ENCODE measurements at places on chromosomes 3 and 15.

DNA sequence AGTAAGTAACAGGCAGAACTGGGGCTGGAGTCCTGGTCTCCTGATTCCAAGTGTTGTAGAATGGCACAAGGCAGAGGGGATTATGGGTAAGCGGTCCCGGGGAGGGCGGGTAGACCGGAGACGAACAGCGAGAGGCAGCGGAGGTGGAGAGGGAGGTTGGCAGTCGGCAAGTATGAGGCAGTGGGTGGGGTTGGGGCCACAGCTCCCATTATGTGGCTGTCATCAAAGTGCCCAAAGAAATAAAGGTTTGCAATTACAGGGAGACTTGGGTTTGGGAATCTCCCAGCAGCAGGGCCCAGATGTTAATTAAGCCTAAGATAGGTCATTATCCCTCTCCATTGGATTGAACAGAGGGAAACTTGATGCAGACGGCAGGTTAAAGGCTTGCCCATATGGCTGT lies 16.9 kb downstream of the FAM43A start:
- DNase-seq = no peak

DNA sequence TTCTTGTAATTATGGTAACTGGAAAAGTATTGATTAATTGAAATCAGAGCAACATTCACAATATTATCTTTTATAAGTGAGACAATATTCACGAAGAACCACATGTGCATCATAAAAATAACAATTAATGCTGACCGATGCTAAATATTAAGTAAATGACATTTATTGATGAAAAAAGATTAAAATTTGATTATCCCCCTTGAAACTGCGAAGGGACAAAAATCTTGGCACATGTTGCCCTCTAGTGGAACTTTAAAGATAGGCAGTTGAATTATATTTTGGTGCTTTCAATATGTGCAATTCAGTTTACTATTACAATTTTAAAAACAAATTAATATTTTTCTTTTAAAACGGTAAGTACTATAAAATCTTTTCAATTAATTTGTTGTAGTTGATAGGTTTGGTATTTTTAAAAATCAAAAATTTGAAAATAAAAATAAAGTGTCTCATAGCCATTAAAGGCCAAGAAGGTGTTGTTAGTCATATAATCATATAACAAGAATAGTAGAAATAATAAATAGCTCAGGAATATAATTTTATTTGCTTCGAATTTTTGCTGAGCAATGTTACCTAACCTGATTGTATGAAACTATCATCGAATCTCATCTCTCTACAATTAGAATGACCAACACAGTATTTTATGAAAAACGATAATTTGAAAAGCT lies 270.2 kb downstream of the ROBO1 start:
- DNase-seq = no peak

- DNase-seq = no peak
These were observed 77.5 kb upstream of the LMOD3 start for GRCh38 chr3:69199942-69200341.

DNA sequence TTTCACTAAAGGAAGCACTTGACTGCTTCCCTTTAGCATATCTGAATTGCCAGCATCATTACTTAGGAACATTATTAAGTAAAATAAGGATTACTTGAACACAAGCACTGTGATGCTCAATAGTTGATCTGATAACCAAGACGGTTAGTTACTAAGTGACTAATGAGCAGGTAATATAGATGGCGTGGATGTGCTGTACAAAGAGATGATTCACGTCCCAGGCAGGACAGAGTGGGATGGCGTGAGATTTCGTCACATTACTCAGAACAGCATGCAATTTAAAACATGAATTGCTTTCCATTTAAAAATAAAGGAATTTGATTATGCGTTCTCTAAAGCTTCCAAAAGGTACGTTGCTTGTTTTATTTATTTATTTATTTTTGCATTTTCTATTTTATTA lies 240.0 kb upstream of the ARHGEF26 start:
- no peak for DNase-seq

DNA sequence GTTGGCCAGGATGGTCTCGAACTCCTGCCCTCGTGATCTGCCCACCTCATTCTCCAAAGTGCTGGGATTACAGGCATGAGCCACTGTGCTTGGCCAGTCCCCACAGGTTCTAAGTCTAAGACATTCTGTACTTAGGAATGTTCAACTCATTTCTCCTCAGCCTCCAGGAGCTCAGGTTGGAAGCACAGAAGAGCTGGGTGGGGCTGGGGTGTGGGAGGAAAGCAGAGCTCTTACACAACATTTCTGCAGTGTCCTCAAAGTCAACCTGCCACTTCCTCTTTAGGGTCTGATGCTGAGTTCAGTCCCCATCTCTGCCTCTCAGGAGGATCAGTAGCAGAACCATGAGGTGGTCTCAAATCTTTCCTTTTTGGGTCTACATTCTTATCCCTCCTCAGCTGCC lies 75.5 kb downstream of the MRPL46 start:
- no peak for DNase-seq

- DNase-seq = no peak
These were observed 96.8 kb upstream of the ROBO2 start for GRCh38 chr3:76943058-76943457.

- DNase-seq = no peak
These were observed 8.0 kb upstream of the TMEM212 start for GRCh38 chr3:171835116-171835515.

DNA sequence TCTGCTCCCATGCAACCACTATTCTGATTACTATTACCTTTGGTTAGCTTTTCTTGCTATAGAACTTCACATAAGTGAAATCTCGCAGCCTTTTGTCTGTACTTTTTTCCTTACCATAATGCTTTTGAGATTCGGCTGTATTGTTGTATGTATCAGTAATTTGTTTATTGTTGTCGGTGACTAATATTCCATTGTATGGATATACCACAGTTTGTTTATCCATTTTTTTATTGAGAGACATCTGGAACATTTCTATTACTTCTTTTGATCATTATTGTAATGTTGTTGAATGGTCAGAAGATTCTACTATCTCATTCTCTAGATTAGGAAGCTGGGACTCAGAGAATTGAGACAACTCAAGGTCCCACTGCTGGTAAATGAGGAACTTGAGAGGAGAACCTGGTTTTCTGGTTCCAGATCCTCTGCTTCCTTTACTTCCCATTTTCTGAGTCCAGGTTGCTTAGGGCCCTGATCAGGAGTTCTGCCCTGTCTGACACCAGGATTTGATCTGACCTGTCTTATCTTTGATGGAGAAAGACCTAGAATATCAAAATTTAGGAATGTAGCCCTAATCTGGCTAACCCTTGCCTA lies 18.2 kb upstream of the SPTSSB start:
- DNase-seq = no peak

DNA sequence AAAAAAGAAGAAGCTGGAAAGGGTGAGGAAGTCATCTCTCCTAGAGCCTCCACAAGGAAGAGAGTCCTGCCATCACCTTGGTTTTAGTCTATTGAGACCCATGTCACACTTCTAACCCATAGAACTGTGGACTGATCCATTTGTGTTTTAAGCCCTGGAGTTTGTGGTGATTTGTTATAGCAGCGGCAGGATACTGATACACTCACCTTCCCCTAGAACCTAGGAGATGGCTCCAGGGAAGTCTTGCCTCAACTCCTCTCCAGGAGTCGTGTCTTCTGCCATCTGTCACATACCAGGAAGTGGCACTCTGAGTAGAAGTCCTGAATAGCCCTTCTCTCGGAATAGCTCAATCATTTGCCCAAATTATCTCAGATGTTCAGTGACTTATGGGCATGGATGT lies 14.6 kb upstream of the APBA2 start:
- DNase-seq = no peak

DNA sequence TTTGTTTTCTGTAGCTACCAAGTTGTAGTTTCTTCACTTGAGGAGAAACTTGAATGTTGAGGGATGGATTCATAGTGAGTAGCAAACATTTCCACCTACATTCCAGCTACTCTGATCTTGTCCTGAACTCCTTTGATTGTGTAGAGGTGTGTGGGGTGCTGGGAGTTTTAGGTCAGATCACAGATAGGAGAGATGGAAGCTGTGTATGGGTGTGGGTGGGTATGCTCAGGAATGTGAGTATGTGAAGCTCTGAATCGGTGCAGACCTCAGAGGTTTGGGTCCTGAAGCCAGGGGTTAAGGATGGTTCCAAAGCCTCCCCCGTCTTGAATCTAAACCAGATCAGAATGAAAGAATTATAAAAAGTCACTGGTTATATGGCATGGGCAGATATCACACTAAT lies 52.6 kb upstream of the VILL start:
- no peak for DNase-seq

- DNase-seq = no peak
These were observed 905.3 kb upstream of the ALCAM start for GRCh38 chr3:104461431-104461830.

GRCh38 chr3:49718858-49719213 lies 648 bp downstream of the AMIGO3 start:
- no peak for DNase-seq
